ENCODE measurements at places on chromosomes 7 and 10.

DNA sequence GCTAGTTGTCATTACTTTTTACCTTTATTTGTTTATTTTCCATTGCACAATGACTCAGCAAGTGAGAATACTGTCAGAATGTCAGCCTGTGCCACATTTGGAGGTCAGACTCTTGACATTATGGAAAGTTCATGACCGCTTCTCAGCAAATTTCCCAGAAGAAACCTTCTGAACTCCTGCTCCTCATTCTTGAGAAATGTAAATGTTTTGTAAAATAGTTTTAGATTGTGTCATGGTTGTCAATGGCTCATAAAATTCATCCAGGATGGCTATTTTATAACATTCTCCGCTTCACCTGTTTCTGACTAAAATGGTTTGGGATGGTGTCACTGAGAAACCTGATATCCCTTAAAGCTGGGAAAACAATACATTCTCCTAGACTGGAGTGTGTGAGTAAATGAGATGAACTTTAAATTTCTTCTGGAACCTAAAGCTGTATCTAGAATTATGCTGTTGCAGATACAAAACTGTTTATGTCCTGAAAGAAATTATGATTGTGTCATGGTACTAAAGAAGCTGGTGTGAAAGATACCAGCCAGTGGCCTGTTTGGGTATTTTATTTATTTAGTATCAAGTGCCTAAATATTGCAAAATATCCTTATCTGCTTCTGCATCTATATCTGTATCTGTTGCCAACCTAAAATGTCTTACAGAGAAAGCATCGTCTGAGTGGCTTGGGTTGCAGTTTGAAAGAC, 671.7 kb downstream of the GATA3 start:
- DNase-seq, result no peak

- DNase-seq, result no peak
Measured at GRCh38 chr7:148447221-148447849, 143.2 kb upstream of the C7orf33 start.

DNA sequence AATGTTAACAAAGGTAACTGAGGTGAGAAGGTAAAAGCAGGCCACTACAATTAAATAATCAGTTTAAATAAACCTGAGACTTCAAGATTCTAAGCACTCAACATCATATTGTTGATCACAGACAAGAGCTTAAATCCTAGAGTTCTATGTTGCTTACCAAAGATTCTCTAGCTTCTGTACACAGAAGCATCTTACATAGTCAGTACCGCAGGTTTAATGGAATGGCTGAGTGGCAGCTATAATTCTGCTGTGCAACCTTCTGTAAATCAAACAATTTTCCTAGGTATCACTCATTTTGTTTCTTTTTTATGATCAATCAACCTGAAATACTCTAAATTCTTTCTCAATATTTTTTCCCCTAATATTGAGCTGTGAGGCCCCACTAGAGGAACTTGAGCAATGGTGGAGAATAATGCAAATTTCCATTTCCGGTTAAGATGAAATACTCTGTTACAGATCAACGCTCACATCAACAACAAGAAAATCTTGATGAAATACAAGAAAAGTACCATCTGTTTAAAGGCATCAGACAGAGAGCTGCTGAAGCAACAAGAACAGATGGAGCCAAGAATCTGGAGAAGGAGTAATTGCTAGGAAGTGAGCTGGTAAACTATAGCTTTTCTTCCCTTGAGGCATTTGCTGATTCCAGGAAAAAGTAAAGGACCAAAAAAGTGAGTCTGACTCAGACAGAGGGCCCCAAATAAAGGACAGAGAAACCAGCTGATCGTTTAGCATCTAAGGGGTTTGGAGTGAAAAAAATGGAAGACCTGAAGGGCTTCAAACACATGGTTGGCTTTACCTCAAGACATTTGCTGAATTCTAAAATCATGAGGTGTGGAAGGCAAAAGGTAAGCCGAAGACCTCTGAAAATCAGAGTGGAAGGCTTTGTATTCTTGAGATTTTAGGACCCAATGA, 22.6 kb downstream of the PNPLA8 start:
- DNase-seq, result no peak

DNA sequence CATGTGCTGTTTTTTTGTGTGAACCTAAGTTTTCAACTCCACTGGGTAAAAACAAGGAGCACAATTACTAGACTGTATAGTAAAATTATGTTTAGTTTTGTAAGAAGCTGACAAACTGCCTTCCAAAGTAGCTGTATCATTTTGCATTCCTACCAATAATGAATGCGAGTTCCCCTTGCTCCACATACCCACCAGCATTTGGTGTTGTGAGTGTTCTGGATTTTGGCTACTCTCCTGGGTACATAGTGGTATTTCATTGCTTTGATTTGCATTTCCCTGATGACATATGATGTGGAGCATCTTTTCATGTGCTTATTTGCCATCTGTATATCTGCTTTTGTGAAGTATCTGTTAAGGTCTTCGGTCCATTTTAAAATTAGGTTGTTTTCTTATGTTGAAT, 178.2 kb downstream of the HIBADH start:
- DNase-seq, result no peak

DNA sequence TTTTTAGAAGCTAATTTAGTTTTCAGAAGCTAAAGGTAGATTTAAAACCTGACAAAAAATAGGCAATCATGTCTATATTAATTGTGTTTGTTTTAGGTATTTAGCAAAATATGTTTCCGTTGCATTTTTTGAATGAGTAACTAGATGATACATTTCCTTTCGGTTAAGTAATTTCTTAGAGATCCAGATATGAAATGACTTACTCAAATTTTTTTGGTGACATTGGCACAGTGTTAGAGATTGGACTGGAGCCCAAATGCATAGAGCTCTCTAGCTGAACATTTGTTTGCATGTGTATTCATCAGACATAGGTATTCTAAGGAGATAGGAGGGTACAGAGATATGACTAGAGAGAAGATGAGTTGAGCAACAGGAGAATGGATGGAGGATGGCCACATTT, 1.9 kb downstream of the BUB3 start:
- DNase-seq, result no peak

GRCh38 chr7:44625526-44626471, 19.4 kb downstream of the OGDH start:
- DNase-seq, result no peak

DNA sequence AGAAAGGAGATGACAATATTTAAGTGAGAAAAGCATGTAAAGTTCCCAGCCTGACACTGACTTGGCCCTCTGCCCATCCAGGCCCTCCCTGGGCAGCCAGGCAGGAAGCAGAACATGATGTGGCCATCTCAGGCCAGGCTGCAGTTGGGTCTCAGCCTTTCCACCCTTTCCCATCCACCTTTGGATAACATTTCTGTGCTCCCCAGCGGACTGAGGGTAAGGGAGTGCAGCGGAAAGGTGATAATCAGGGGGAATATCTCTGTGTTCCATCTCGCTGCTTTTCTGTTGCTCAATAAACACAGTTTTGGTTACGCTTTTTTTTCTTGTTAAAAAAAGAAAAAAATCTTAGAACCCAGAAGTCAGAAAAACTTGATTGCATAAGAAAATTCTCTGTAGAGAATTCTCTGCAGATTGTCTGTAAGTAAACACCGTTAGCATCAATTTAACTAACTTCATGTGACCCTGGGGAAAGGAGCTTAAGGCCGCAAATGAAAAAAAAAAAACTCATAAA, 37.2 kb upstream of the TARP start:
- no peak for DNase-seq

DNA sequence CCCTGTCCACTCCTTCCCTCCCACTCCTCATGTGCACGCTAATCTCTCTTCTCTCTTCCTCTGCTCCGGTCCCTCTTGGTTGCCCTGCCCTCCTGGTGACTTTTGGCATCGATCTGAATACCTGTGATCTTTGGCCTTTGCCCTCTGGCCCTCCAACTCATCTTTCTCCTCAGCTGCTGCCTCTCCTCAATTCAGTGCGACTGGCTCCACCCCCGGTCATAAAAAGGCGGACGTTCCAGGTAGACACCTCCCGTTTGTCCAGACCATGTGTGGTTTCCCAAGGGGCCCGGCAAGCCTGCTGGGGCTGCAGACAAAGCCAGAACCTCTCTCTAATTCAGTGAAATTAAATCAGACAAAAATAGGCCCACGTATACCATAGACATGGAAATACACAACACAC, 96.8 kb downstream of the COL13A1 start:
- no peak for DNase-seq

DNA sequence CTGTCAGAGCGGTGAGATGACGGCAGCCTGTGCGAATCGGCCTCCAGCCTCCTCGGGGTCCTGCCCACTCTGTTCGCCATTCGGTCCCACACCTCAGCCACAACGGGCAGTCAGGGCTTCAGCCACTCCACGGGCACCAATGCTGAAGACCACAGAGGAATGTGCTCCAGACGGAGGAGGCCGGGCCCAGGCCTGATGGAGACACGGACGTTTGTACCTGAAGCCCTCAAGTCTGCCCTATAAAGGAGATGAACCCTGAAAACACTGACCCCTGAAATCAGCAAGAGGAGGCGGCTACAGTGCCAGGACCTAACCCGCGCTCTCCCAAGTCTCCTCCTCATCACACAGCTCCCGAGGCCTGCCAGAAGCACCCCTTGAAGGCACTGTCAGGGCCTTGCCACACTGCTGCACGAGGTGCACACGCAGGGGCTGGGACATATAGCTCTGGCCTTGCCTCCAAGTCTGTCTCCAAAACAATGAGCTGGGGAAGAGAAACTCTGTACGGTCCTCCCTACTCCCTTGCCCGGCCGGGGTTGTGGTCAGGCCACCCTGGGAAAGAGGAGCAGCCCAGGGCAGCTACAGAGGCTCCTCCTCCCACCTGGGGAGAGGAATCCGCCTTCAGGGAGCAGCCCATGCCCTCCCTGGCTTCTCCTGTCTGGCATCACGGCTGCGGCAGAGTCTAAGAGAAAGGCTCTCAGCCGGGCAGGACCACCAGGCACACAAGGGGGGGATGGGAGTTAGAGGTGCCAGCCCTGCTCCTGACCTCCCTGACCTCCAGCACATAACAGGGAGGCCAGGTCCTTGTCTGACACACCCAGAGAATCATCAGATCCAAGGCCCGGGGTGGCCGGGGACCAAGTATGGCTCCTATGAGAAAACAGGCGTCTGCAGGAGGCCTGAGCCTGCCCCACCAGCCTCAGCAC, 310.1 kb downstream of the PTPRN2 start:
- no peak for DNase-seq

- no peak for DNase-seq
Measured at GRCh38 chr7:754531-755412, 27.7 kb upstream of the PRKAR1B start.

DNA sequence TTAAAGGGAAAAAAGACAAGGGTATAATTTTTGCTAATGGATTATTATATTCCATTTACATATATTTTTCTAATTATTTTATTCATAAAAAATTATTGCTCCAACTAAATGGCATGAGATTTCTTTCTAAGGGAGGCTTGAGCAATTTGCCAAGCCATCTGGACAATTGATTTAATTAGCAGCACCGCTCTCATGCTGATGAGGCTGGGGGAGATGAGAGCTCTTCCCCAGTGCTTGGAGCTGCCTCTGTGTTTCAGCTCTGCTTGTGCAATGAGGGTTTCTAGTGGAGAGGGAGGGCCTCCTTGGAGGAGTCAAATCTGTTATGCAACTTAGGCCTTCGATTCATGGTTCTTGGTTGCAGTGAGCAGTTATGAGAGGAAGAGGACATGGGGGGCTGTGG, 574.3 kb downstream of the TCERG1L start:
- DNase-seq, result no peak
